ENCODE measurements at places on chromosomes 12 and 14.
A peak's percentile ranks its signal among the peaks of the same experiment; 100 is the strongest.

GRCh38 chr14:68693926-68694325, 98.9 kb downstream of the ZFP36L1 start:
- DNase-seq = no peak

- DNase-seq = no peak
Measured at GRCh38 chr14:23932639-23933038, 20.9 kb upstream of the DHRS4 start.

DNA sequence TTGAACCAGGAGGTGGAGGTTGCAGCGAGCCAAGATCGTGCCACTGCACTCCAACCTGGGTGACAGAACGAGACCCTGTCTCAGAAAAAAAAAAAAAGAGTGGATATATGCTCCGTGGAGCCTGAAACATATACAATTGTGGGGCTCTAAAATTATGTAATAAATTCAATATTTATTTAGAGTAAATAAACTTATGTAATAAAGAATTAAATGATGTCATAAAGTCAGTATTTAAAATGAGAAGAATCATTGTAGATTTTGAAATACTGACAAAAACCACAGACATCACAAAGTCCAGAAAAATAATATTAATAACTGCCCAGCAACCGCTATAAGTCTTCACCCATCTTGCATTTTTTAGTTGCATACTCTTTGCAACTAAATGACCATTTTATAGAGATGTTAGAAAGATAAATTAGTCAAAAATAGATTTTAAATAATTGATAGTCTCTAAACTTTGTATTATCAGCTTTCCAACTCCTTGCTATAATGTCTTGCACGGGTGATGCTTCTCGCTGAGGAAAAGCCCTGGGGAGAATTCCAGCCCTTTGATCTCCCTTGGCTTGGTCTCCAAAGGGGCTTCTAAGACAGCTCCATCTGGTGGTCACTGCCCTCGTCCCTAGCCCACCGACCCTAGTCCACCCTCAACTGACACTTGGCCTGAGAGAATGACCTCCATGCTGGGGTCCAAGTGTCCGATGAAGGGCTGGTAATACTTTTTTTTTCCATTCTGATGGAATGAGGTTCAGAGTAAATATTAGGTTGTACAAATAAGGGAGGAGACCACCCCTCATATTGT, 7.9 kb upstream of the TMBIM6 start:
- DNase-seq = no peak

DNA sequence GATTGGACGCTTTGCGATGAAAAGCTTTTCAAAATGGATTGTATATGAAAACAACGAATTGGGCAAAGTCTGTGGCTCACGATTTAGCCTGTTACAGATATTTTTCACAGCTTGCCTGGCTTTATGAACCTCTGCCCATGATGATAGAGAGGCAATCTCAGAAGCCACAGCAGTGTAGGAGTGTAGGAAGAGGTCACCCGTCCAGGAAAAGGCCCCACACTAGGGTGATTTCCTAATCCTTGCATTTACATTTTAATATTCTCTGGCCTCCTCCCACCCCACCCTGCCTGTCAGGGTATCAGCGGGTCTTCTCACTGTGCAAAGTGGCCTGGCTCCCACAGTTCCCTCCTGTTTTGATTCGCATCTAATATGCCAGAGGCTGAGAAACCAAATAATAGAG, 81.8 kb upstream of the FOXN3 start:
- DNase-seq = no peak

DNA sequence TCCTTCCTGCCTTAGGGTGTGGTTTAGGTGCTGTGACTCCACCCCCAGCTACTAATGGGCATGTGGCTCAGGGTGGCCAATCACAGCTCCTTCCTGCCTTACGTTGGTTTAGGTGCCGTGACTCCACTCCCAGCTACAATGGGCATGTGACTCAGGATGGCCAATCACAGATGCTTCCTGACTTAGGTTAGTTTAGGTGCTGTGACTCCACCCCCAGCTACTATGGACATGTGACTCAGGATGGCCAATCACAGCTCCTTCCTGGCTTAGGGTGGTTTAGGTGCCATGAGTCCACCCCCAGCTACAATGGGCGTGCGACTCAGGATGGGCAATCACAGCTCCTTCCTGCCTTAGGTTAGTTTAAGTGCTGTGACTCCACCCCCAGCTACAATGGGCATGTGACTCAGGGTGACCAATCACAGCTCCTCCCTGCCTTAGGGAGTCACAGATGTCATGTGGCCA, 163.9 kb downstream of the TBX5 start:
- DNase-seq = no peak

DNA sequence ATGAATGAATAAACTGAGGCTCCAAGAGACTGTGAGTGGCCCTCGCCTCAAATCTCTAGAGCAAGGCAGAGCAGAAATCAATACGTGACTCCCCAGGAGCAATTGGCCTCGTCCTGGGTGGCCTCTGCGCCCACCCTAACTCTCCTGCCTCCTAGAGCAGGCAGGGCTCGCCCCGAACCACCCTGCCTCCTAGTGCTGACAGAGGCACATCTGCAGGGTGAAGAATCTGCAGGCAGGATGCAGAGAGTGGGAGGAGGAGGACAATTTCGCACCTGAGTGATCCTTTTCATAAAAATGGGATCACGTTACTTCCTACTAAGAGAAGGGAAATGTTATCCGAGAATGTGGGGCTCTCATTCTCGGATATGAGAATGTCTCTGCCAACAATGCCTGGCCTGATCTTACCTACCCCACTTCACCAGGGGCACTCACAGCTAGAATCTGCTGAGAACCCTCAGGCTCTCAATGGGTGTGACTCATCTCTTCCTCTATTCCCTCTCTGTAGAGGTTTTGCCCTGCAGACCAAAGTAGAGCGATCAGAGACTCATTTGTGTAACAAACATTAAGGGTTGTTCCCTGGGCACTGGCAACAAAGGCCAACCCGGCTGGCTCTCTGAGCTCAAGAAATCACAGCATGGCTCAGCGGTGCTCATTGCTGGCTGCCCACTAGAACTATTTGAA, 61.7 kb upstream of the BCL2L14 start:
- DNase-seq = no peak

- DNase-seq = no peak
Measured at GRCh38 chr14:77509366-77509765, 10.8 kb upstream of the ISM2 start.

- no peak for DNase-seq
Measured at GRCh38 chr12:96143392-96143791, 50.8 kb upstream of the ELK3 start.

DNA sequence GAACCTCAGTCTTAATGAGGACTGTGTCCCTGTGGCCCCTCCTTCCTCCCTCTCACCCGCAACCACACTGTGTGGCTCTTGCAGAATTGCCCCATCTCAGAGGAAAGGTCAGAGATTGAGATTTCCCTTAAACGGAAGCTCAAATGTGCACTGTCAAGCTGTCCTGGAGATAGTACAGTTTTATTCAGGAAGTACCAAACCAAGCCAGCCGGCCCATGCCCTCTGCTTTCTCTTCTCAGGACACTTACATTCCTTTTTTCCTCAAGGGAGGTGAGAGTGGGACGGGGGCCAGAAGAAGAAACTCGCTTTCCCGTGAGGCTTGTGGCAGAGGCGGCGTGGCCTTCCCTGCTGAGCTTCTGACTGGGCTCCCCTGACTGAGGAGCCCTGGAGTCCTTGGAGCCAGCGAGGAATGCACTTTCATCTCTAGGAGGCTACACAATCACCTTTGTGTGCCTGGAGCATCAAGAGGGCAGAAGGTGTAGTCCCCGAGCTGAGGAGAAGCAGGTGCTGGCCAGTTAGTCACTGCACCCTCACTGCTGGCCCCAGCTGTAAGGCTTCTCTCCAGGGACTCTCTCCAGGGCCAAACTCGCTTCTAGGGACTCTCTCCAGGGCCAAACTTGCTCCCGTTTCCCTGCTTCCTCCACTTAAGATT, 24.1 kb upstream of the ATP2A2 start:
- no peak for DNase-seq

DNA sequence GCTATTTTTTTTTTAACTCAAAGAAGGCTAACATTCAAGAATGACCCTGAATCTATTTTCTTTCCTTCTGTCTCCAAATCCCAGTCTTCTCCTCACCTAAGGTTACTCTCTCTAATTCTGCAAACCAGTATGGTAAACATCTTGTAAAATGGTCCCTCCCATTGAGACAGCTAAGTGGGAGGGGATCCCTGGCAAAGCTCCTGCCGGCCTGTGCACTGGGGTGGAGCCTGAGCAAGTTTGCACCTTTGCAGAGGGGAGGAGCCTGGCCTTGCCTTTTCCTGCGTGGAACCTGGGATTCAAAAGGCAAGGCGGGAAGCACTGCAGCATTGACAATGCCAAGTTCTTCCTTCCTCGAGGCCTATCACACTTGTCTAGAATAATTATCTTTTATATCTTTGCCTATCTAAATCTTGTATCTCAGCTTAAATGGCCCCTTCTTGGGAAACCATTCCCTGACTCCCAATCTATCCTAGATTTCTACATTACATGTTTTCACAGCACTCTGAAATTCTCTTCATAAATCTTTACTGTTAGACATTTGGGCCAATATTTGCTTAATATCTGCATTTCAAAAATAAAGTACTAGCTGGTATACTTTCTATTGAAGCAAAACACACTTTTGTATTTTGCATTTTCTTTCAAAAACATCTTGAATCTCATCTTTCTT, 83.0 kb downstream of the EPS8 start:
- no peak for DNase-seq

DNA sequence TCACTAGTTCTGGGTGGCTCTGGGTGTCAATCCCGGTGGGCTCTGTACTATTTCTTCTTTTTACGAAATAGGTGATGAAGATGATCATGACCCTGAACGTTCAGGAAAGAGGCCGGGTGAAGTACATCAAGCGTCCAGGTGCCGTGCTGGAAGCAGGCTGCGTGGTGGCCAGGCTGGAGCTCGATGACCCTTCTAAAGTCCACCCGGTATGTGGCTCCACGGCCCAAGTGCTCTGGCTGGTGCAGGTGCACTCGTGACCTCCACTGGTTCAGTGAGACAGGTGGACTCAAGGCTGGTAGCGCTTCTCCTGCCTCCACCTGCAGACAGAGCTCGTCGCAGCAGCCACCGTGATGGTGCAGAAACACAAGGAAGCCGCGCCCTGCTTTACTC, 85.1 kb downstream of the ACACB start:
- no peak for DNase-seq

DNA sequence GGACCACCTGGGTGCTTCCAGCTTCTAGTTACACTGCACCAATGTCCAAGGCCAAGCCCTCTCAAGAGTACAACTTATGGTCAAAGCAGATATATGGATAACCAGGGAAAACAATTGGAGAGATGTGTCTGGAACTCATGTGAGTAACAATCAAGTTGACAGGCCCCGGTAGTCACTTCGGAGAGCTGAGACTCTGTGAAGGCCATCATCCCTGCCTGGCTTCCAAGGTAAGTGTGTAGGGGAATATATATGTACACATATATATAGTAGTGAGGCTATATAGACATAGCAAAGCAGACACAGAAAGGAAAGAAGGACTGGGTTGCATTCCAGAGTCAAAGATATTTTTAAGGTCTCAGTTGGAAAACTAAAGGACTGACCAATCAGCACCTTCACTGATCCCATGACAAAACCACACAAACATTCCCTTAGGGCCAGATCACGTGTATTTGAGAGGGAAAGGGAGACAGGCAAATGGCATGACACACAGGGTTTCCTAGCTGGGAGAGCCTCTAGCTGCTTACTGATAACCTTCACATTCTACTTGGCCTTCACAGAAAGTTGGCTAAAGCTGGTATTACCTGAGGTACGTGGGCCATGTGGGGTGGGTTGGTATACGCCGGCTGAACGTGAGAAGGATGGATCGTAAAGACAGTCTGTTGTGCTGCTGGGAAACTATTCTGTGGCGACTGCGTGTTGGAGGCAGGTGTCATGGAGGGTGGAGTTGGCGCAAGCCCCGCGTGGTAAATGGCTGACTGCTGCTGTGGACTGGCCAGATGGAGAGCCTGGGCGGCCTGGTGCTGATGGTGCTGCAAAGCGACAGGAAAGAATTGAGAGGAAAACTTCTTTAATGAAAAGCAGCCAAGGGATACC, 50.0 kb downstream of the SH2B3 start:
- no peak for DNase-seq

- peak; percentile 63 for DNase-seq
Measured at GRCh38 chr14:21913759-21914158, 240.1 kb upstream of the OR4E1 start.

- no peak for DNase-seq
Measured at GRCh38 chr12:117028254-117028653, 71.0 kb downstream of the TESC start.

DNA sequence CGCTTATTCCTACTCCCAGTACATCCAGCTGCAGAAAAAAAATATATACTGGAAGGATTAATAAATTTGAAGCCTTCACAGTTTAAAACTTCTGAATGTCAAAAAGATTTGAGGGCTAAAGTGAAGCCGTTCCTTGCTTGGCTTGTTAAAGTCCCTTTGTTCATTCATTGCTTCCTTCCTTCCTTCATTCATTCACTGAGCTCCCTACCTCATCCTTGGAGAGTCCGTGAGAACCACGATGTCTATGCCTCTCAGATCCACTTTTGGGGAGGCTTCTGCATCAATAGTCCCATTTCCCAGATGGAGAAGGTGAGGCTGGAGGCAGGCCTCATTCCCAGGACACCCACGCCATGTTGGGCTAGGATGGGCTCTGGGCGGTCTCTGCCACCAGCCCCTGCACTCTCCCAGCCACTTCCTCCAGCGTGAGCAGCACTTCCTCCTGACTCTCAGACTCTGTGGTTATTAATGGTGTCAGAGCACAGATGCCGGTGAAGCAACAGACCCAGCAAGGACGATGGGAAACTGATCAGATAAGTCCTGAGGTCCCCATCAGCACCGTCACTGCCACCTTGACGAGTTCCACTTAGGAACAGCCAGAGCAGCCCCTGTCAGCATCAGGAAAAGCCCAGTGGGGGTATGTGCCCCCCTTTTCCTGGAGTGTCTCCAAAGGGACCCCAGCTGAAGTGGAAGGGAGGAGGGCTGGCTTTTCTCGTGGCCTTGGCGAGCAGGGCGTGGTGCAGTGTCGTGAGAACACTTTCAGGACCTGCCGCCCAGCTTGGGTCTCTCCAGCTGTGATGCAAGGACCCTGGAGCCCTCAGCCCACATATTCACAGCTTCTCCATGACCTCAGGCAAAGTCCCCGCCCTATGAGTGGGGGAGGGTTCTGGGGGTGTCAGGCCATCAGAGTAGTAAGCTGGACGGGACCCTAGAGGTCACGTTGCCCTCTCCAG, 21.2 kb downstream of the ASB2 start:
- DNase-seq = no peak

GRCh38 chr12:26599096-26599695, 233.8 kb downstream of the ITPR2 start:
- no peak for DNase-seq

- no peak for DNase-seq
Measured at GRCh38 chr14:52442166-52442565, 110.1 kb downstream of the TXNDC16 start.

- no peak for DNase-seq
Measured at GRCh38 chr14:103220134-103220981, 97.1 kb downstream of the TNFAIP2 start.

- no peak for DNase-seq
Measured at GRCh38 chr12:95591731-95592130, 40.5 kb upstream of the USP44 start.

- DNase-seq = no peak
Measured at GRCh38 chr14:79325071-79325470, 886.2 kb downstream of the DIO2 start.

All from stimulated activated CD4-positive, alpha-beta T cell treated with anti-CD3 and anti-CD28 coated beads, Interleukin-1b, Interleukin-23, amount 100 ng/mL, for 24 hours (primary cell).